CD4-positive, alpha-beta T cell treated with Interleukin-17A for 4 hours (primary cell): ENCODE measurements at places on chromosomes 7 and 10.

DNA sequence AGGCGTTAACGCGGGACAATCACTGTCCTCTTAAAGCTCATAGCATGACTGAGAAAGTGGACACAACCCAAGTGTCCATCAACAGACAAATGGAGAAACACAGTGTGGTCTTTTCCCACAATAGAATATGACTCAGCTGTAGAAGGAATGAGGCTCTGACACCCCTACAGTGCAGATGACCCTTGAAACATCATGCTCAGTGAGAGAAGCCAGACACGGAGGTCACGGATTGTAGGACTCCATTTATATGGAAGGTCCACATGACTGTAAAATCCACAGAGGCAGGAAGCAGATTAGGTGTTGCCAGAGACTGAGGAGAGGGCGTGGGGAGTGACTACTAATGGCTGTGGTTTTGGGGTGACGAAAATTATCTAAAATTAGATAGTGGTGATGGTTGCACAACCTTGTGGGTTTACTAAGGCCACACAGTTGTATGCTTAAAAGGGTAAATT, 6.1 kb upstream of the NCAPG2 start:
- DNase-seq = no peak

GRCh38 chr7:122675011-122675410, 23.9 kb downstream of the RNF133 start:
- DNase-seq = no peak

DNA sequence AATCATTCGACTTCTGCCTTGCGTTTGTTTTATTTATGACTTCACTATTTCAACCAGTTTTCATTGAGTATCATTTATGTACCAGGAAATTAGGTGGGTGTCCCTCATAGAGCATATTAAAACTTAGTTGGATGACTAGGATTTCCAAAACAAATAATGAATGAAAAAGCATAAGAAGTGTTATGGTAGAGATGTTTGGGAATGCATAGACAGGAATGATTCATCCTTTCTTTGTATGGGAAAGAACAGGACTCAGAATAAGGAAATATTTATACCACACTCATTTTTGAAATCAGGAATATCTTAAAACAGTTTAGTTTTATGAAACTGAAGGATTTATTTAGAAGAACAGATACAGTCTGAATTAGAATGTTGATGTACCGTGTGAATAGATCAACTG, 315.7 kb downstream of the EXOC4 start:
- no peak for DNase-seq

DNA sequence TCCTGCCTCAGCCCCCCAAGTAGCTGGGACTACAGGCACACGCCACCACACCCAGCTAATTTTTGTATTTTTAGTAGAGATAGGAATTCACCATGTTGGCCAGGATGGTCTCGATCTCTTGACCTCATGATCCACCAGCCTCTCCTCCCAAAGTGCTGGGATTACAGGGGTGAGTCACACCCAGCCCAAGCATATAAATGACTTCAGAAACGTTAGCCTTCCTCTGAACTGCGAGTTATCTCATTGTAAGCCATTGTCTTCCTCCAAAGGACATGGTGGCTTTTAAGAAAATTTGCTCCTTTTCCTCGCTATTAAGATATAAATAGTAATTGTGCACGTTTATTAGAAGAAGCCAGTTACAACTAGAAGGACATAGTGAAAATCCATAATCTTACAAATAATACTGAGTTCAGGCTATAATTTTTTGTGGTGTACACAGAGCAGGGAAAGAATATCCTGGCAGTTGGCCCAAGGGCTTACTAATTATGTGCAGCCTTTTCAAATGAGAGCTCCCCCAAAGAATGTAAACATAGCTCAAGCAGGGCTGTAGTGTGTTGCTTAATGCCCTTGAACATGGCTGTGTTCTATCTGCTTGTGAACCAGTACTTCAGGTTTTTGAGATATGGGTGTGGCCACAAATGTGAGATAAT, 495.8 kb downstream of the PARD3 start:
- DNase-seq = no peak
